Ovary (tissue), 10 donors: ENCODE measurements at places on chromosomes 6 and 20. TPM values are rescaled to one million over a fixed set of nuclear protein-coding genes. Genes with fewer than 3 reads are reported as not detected.

DNA sequence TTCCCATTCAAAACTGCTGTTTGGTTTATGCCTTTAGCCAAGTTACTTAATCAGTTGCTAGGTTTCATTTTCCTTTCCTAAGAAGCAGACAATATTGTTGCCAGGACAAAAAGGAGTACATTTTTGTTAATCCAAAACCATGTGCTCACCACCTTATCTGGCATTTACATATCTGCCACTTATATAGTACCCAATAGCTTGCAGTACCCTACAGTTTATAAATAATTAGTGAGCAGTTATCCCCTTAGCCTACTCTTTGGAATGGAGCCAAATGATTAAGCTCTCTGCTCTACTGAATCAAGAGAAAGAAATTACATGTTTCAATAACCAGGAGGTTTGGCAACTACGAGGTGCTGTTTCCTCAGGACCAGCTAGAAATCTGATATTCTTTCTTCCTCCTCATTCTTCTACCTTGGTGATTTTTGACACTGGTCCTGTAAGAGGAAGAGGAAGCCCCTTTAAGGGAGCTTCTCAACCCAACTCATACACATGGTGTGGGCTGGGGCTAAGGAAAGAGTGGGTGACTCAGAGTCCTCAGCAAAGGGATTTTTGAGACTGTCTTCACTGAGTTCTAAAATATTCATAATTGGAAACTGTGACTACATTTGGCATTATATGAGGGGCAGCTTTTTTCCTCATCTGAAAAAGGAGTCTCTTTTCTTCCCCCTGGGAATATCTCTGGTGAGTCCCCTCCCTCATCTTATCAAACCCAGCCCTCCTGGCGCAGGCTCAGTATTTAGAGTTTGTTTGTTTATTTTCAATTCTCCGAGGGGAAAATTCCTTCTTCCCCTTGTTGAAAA lies 1.5 kb downstream of the ZNFX1 start:
- DNase-seq = no peak

GRCh38 chr20:31870726-31871617 lies 538 bp downstream of the TTLL9 start:
- DNase-seq = no peak

The ACSS1 gene
- 30.7 TPM for total RNA-seq

The KIF25 gene
- not detected for total RNA-seq

The CSNK2A1 gene
- total RNA-seq = 60.2 TPM

- DNase-seq = no peak
These were observed 454.1 kb upstream of the NOX3 start for GRCh38 chr6:155909710-155910109.
